ENCODE measurements at places on chromosomes 2 and 18.

DNA sequence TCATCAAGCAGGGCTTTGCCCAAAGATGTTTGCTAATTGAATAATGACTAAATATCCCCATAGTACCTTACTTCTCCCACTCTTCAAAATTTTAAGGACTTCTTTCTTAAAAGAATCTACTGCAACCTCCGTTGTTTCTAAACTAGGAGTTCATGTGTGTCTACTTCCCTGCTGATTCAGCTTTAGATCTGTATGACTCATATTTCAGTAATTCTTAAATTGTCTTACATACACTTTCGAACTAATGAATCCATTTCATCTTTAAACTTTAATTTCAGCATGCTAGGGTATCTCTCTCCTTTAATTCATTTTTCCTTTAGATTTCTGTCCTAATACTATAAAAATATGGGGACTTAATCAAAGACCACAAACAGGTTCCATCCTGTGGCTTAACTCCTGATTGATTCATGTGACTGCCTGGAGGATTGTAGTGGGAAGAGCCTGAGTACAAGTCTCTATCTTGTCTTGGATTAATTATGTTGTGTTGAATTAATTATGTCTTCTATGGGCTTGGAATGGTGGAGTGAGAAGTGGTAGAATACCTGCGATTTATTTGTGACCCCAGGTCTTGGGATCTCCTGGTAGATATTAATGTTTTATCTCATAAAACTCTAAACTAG lies 24.9 kb upstream of the COL5A2 start:
- DNase-seq: no peak

DNA sequence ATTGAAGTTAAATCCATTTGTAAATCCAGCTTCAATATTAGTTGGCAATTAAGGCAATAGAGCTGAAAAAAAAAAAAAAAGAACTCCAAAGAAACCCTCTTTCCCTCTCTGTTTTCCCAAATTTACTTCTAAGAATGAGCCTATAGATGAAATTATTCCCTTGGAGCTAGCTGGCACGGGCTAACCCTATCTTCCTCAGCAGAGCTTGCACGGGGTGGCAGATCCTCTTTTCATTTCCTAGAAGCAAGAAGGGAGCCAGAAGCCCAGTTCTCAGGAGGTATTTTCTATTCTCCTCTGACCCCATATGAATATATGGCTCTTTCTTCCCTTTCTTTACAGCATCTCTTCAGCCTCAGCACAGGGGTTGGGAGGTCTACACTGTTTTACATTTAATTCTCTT lies 426.0 kb downstream of the TGIF1 start:
- DNase-seq: no peak

DNA sequence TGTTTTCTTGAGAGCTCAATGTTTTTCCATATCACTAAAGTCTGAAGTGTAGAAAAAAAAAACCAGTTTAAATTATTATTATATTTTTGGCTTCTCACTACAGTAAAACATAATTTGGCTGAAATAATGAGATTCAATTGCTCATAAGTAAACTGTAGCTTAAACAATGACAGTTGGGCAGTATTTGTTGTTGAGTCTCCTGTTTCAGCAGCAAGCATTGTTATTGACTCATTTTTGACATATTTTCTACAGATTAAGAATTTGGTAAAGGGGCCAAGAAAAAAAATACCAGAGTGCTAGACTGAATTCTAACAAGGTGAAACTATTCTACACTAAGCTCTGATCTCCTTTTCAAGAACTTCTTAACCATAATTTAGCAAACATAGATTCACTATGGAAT lies 2070.4 kb upstream of the CELF4 start:
- DNase-seq: no peak

- DNase-seq: peak; percentile 99
These were observed 1103.9 kb upstream of the KLHL29 start for GRCh38 chr2:22281033-22281432.

GRCh38 chr2:24915796-24916195 lies 4.2 kb downstream of the ADCY3 start:
- DNase-seq: no peak

GRCh38 chr2:166240387-166241313 lies 112.8 kb upstream of the SCN1A start:
- no peak for DNase-seq

DNA sequence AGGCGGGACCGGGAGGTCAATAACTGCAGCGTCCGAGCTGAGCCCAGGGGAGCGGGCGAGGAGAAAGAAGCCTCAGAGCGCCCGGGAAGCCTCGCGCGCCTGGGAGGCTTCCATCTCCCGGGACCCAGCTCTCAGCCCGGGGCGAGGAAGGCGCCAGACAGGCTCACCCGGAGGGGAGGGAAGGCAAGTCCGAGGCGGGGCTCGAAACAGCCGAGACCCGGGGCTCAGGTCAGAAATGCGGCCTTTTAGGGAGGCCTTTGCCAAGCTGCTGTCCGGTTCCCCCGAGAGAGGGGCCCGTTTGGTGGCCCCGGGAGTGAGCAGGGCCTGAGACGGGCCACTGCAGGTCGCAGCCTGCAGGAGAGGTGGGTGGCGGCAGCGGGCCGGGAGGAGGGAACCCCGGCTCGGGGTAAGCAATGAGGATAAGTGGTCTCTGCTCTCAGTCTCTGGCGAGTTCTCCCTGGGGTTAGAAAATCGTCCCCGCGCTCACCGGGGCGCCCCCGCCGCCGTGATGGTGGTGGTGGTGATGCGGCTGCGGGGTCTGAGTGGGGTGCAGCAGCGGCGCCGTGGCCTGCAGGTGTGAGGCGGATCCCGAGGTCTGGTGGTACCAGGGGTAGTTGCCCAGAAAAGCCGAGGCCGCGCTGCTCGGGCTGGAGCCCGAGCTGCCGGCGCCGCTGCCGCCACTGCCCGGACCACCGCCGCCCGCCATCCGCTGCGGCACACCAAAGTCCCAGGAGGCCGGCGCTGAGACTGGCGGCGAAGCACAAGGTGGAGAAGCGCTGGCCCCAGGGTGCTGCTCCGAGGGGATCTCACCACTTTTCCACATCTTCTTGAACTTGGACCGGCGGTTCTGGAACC lies 2.4 kb downstream of the DLX2 start:
- DNase-seq: no peak

GRCh38 chr2:41686156-41686555 lies 361.7 kb upstream of the PKDCC start:
- no peak for DNase-seq

GRCh38 chr2:238701341-238702206 lies 146.3 kb upstream of the TWIST2 start:
- DNase-seq: peak; percentile 16

- no peak for DNase-seq
These were observed 71.4 kb upstream of the CXCR4 start for GRCh38 chr2:136189221-136189782.

DNA sequence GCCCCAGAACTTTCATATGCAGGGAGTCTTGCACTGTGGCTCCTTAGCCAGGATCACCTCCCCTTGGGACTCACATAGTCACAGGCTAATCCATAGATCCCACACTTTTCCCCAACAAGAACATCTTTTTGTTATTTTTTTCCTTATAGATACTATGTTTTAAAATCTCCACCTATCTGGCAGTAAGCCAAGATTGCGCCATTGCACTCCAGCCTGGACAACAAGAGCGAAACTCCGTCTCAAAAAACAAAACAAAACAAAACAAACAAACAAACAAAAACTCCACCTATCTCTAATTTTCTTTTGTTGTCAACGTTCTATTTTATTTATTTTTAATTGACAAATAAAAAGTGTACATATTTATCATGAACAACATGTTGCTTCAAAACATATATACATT lies 141.7 kb downstream of the PDE11A start:
- DNase-seq: no peak

DNA sequence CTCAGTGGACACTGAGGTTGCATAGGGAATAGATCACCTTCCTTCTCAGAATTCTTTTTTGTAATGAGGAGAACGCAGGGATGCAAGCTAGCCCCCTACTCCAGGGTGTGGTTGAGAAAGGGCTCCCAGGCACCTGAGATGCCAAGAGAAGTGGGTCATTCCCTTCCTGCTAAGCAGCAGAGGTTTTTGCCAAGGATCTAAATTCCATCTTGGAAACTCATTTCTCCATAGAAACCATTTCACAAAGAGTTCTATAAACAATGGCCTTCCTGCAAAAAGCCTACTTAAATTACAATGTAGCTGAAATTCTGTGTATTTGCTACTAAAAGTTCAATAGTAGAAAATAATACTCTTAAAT lies 3.7 kb upstream of the PPP3R1 start:
- no peak for DNase-seq

GRCh38 chr18:37611614-37612279 lies 46.1 kb upstream of the CELF4 start:
- no peak for DNase-seq

DNA sequence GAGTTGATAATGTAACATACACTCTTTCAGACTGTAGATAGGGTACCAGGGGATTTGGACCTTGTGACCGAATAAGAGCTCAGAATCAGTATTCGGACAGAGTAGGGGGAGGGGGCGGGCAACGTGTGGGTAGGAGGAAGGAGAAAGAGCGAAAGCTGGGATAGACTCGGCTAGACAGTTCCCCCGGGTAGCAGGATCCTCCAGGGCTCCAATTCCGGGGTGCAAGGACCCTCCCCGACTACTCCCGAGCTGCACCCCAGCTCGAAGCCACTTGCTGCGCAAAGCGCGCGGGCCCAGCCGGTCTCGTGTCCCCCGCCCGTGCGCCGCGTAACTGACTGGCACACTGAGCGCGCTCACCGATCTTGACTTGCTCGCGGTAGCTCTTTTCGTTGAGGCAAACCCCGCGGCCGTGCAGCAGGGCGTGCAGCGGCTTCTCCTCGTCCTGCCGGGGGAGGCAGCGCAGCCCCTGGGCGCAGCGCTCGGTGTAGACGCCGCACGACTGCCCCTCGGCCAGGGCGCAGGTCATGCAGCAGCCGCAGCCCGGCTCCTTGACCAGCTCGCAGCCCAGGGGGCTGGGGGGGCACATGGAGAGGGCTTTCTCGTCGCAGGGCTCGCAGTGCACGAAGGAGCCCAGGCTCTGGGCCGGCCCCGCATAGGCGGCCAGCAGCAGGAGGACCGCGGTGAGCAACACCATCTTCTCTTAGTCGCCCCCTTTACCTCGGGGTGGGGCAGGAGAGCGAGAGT lies 1.1 kb downstream of the IGFBP5 start:
- DNase-seq: peak; percentile 55

- DNase-seq: no peak
These were observed 74.0 kb upstream of the MSH6 start for GRCh38 chr2:47708801-47709499.

DNA sequence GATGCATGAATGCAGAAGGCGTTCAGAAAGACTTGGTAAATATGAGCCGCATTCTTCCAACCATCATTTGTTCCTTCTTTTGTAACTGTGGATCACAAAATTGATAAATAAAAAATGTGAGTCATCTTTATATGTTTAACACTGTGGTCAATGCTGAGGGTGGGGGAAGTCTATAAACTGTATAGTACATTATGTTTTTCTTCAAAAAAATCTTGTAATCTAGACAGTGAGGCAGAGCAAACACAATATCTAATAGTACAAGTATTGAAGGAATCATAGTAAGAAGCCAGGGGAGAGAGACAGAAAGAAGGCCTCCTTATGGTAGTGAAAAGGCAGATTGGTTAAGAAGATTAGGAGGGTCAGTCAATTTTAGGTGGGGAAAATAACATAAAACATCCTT lies 30.7 kb upstream of the CALCRL start:
- DNase-seq: no peak

DNA sequence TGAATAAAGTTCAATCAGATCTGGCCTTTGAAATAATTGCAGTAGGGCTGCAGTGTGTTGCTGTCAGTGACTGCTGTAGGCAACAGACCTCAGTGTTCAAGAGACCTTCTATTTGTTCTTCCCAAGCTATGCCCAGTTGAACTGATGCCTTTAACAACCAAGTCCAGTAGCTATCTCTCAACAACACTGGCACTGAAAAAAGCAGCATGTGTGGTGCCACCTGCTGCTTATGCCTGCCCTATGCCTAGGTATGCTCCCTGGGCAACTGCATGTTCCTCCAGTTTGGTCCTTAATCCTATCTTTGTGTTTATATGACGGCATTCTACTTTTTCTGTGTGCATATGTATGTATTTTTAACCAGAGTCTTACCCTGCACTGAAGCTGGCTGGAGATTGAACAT lies 523.9 kb upstream of the MEX3C start:
- no peak for DNase-seq

DNA sequence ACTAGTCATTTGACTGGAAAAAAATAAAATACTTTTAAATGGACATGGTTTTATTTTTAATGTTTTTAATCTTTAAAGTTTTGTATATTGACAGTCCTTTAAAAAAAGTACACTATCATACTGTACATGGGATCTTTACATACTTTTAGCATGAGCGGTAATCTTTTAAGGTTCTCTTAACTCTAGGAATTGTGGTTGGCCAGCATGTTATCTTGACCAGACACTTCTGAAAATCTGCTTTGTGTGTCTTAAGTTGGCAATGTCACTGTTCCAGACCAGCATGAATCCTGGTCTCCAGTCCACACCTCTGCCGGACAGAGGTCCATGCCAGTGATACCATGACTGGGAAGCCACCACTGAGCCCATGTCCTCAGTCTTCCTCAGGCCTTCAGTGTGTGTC lies 17.7 kb downstream of the ITGB1BP1 start:
- DNase-seq: no peak

DNA sequence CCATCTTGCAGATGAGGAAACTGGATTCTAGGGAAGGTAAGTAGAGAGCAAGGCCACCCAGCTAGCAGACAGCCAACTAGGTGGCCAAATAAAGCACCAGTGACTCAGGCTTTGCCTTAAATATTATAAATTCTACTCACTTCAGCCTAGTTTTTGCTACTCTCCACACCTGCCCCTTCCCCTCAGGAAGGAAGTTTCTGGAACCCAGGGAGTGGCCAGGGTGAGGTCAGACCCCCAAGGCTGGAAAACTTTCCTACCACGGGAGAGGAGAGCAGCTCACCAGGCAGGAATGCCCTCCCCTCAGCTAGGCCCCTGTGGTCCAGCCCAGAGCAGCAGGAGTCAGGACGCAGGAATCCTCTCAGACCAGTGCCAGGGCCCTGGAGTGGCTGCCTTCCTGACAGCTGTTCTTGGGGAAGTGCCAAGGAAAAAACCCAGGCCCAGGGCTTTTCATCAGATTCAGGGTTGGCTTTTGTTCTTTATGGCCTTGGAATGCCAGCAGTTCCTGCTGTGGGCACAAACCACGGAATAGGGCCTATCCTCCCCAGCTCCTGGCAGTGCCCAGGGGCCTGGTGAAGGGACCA lies 5.1 kb upstream of the PAX8 start:
- DNase-seq: no peak

DNA sequence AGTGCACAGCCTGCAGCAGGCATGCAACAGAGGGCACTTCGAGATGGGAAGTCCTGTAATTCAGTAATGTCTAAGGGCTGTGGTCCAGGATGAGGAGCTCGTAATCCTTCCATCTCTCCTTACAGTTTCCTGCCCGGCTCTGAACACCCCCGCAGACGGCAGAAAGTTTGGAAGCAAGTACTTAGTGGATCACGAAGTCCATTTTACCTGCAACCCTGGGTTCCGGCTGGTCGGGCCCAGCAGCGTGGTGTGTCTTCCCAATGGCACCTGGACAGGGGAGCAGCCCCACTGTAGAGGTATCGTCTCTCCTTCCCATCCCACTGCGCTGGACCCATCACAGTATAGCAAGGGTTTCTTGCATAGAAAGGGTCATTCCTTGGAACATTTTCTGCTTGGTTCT lies 26.7 kb downstream of the FBLN7 start:
- DNase-seq: no peak

GRCh38 chr18:47586418-47587070 lies 335.1 kb upstream of the SKOR2 start:
- DNase-seq: no peak

Measured in NCI-H1694 treated with DMSO at 0.1 percent for 48 hours (cell line).